Left renal cortex interstitium (tissue), 4 donors: ENCODE measurements at places on chromosomes 4 and X. TPM values are rescaled to one million over a fixed set of nuclear protein-coding genes. Genes with fewer than 3 reads are reported as not detected.

DNA sequence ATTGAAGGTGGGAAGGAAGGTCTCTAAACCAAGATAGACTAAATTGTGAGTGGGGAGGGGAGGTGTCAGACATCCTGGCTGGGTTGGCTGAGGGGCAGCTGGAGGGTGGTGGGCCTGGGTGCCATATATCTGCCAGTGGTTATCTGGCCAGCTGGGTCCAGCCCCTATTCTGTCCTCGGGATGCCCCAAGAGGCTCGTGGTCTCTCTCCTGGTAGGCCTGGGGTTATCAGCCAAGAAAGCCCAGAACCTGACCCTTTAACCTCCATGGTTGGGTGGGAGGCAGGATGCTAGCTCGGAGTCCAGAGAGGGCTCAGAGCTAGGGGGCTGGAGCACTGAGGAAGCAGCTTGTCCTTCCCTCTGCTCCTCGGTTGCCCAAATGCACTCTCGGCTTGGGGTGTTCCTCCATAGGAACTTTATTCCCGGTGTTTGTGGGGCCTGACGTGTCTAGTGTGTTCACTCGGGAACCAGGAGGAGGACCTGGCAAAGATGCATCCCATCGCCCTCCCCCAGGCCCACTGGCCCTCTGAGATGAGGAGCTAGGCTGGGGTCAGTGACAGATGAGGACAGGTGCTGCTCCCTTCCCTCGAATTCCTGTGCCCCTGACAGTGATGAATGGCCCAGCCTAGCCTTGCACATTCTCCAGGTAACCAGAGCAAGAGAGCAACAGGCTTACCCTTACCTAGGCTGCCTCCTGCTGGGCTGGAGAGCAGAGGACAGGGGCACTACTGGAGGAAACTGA is 5.2 kb upstream of the EFNB1 start:
- DNase-seq = no peak

DNA sequence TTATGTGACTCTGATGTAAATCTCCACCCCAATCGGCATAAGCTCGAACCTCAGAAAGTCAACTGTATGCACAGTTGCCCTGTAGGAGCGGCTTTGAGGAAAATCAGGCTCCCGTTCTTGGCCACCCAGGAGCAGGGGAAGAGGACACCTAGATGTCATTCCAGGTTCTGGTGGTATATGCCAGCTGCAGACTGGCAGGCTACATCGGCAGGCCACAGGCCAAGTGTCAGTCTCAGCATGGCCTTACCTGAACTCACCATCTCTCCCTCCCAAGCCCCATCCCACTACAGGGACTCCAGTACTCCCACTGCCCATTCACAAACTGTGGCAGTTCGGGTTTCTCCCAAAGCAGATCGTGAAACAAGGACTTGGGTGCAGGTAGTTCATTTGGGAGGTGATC is 428.1 kb downstream of the BCOR start:
- no peak for DNase-seq

DNA sequence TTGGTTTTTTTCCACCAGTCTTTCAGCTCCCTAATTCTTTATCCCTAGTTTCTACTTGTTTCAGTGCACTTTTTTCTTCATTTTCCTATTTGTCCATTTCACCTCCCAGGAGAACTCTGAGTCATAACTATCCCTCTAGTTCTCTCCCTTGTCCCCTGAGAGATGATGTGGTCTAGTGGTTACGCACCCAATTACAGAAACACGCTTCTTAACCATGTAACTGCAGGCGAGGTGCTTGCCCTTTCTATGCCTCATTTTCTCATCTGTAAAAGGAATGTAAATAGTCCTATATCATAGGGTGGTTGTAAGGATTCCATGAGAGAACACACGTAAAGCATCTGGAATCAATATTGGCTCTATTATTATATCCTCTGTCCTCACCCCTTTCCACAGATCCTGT is 8.8 kb upstream of the GRPR start:
- no peak for DNase-seq

- DNase-seq = peak; percentile 20
Measured at GRCh38 chrX:107324493-107325310, 118.3 kb downstream of the DNAAF6 start.

- no peak for DNase-seq
Measured at GRCh38 chr4:100170986-100171385, 19.3 kb downstream of the DDIT4L start.

- DNase-seq = no peak
Measured at GRCh38 chr4:1554876-1555265, 129.2 kb downstream of the FAM53A start.

- DNase-seq = no peak
Measured at GRCh38 chr4:6891436-6892170, 18.0 kb upstream of the TBC1D14 start.

GRCh38 chrX:11151799-11152559 is 40.8 kb downstream of the HCCS start:
- no peak for DNase-seq

DNA sequence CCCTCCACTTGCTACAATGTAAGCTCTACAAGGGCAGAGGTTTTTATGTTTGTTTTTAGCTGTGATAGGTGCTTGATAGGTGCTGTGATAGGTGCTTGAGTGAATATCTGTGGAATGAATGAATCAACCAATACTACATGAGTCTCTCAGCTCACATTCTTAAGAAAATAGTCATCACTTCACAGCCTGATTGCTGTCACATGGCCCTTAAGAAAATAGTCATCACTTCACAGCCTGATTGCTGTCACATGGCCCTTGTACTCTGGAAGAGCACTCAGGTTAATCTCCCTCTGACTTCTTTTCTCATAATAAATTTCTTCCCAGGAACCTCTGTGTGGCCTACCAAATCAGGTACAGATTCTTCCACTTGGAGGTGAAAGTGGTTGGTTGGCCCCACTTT is 335.2 kb downstream of the TENM3 start:
- DNase-seq = no peak

DNA sequence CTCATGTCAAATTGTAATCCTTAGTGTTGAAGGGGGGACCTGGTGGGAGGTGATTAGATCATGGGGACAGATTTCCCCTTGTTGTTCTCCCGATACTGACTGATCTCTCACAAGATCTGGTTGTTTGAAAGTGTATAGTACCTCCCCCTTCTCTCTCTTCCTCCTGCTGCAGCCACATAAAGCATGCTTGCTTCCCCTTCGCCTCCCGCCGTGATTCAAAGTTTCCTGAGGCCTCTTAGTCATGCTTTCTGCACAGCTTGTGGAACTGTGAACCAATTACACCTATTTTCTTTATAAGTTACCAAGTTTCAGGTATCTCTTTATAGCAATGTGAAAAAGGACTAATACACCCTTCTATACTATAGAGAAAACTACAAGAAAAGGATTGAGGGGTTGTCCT is 1170.5 kb upstream of the AGA start:
- DNase-seq = no peak

The LRP2BP gene
- 2.0 TPM for polyA plus RNA-seq

The NLGN4X gene
- 10.2 TPM for polyA plus RNA-seq

- DNase-seq = no peak
Measured at GRCh38 chr4:175811228-175811627, 836 bp downstream of the GPM6A start.

DNA sequence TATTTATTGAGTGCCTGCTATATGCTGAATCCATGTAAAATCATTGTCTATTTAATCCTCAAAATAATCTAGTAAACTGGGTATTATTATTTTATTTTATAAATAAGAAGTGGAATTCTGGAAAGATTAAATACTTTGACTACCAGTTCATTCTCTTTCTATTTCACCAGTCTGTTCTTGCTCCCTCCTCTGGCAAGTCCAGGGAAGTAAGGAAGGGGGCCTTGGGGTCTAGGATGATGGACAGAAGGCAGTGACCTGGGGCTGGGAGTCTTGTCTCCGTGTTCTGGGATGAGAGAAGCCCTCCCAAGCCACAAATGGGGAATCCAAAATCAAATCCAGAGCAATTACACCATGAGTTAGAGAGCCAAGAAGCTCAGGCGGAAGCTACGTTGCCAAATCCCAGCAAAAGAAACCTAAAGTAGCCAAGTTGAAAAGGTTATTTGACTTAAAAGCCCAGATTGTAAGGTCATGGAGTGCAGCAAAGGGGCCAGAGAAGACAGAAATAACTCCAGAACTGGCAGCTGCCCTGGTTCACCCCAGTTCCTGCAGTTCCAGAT is 28.3 kb upstream of the PARM1 start:
- DNase-seq = no peak

DNA sequence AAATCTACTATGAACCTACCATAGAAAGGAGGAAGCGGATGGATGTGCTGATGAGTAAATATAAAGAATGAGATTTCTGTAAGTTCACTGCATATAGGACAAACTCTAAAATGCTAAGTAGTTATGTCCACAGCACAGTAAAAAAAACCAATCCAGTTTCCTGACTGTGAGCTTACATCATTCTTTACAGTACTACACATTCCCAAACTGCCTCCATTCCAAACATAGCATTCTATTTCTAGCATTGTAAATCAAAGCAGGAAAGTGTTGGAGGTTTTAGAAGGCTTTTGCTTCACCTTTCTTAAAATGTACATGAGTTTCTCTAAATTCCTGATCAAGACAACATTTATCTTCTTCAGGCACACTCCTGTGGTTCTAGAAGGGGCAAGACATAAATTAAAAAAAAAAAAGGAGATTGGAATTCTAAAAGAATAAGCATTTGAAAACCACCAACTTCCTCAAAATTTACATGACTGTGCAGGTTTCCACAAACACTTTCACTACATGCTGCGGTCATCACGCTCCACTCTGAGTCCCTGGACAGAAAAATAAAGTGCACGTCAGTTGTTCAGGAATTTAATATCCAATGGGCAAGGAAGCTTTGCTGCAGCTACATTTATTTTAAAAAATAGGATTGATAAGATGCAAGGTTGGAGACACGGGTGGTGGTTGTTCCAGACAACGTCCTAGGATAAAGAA is 297.6 kb upstream of the STS start:
- DNase-seq = no peak

The CT83 gene
- not detected for polyA plus RNA-seq

The ARHGEF6 gene
- polyA plus RNA-seq = 13.5 TPM

The SLC4A4 gene
- 53.6 TPM for polyA plus RNA-seq

DNA sequence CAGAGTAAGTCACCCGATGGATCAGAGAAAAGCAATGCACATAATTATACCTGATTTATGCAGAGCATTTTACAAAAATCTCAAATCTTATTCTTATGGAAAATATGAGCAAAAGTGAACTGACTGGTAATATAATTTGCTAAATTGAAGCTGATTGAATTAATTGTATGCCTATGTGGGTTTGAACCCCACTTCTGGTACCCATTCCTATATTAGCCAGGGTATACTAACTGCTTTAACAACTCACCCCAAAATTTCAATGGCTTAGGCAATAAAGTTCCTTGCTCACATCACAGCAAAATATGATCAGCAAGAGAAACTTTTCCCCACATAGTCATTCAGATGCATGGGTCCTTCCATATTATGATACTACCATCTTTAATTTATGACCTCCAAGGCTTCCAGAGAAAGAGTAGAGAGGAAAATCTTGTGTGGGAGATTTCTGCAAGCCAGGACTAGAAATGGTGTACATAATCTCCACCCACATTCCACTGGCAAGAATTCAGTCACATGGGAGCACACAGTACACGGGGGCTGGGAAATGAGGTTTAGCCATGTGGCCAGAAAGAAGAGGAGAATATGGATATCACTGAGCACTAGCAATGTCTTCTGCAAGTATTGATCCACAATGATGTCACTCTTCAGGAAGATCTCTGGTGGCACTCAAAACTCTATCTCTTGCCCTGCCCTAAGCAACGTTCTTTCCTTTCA is 640.7 kb downstream of the BCOR start:
- DNase-seq = no peak

The NPFFR2 gene
- polyA plus RNA-seq = 1.2 TPM

- DNase-seq = no peak
Measured at GRCh38 chr4:38452009-38452408, 212.0 kb upstream of the KLF3 start.

The SH2D1A gene
- 0.17 TPM for polyA plus RNA-seq

- no peak for DNase-seq
Measured at GRCh38 chrX:151724563-151725337, 8.9 kb downstream of the FATE1 start.

DNA sequence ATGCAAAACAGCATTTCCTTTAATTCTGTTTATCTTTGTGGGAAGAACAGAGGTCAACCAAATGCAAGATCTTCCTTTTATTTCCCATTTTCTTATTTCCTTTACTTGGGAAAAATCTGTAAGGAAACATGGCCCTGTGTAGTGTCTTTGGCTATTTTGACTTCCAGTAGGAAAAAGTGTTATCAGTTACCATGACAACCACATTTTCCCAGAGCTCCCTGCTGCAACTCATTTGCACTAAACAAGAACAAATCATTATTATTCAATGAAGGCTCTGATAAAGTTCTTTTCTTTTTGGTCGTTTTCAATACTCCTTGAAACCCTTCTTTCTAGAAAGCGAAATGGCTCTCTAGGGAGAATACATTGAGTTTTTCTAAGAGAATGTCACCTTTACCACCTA is 117.2 kb upstream of the DDX53 start:
- no peak for DNase-seq

GRCh38 chr4:159051245-159052071 is 51.4 kb upstream of the RAPGEF2 start:
- DNase-seq = no peak

- no peak for DNase-seq
Measured at GRCh38 chr4:150789864-150790263, 207.9 kb downstream of the MAB21L2 start.

- no peak for DNase-seq
Measured at GRCh38 chrX:113510586-113510985, 670.0 kb upstream of the AMOT start.

The TASL gene
- 0.19 TPM for polyA plus RNA-seq

DNA sequence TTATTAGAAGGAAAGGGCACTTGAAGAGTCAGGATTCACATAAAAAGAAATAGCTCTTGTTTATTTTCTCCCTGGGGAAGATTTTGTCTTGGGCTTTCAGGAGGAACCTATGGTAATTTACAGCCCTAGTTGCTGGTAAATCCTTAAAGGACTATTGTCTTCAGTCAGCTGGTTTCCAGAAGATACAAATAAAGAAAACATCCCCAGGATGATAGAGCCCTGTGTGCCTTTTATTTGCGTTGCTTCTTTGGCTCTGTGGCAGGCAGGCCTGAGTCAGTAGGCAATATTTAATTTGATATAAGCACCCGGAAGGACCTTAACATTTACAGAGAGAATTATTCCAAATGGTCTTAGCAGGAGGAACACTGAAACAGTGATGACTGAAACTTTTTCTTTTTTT is 131.0 kb upstream of the SLC34A2 start:
- DNase-seq = no peak

The AFF2 gene
- 4.3 TPM for polyA plus RNA-seq

GRCh38 chr4:17092736-17093437 is 194.4 kb upstream of the LDB2 start:
- no peak for DNase-seq

- no peak for DNase-seq
Measured at GRCh38 chr4:185358514-185358913, 37.2 kb downstream of the LRP2BP start.

The WAS gene
- 3.1 TPM for polyA plus RNA-seq

DNA sequence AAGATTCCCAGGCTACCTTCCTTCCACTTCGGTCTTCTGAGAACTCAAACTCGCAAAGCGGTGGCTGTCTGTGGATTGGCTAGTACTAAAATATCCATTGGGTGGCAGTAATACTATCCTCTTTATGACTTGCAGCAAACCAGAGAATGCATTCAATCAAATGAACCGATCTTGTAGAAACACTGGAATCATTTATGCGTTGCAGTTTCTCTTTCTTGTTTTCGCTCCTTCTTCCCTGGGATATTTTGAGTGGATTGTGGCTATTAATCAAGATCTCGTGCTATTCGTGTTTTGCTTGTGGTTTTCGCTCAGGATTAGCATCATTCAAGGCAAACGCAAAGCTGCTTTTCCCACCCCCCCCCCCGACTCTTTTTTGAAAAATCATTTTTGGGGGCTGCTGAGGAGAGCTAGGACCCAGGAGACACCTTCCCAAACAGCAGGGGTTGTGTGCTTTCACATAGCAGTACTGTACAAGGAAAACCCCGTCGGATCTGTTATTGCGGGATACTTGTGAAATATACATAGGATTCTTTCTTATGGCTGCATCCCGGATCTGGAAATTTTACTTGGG is at the start of gene IL1RAPL1:
Gene IL1RAPL1 (plus strand): TSS at position 466 of the 571 bp plus-strand sequence.
- no peak for DNase-seq
